ENCODE measurements at places on chromosomes 3 and 15.

DNA sequence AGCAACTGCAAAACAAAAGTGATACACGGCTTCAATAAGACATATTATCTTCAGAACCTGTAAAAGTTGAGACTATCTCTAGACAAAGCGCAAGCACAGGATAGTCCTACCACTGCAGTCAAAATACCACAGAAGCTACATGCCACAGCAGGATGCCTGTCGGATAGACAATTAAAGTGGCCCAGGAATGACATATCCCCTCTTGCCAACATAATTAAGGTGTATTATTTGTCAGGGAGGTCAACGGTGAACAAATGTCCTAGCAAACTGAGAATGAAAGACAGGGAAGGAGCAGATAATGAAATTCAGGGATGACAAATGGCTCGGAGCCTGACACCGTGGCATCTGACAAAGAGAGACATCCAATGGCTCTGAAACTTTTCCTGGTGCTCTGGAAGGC, 185.7 kb downstream of the MECOM start:
- DNase-seq: no peak

- no peak for DNase-seq
Observed at GRCh38 chr15:69049976-69050375, 35.5 kb downstream of the NOX5 start.

- no peak for DNase-seq
Observed at GRCh38 chr15:76391847-76392246, 55.3 kb downstream of the ISL2 start.

- DNase-seq: no peak
Observed at GRCh38 chr3:174957081-174957480, 97.9 kb downstream of the NAALADL2 start.

DNA sequence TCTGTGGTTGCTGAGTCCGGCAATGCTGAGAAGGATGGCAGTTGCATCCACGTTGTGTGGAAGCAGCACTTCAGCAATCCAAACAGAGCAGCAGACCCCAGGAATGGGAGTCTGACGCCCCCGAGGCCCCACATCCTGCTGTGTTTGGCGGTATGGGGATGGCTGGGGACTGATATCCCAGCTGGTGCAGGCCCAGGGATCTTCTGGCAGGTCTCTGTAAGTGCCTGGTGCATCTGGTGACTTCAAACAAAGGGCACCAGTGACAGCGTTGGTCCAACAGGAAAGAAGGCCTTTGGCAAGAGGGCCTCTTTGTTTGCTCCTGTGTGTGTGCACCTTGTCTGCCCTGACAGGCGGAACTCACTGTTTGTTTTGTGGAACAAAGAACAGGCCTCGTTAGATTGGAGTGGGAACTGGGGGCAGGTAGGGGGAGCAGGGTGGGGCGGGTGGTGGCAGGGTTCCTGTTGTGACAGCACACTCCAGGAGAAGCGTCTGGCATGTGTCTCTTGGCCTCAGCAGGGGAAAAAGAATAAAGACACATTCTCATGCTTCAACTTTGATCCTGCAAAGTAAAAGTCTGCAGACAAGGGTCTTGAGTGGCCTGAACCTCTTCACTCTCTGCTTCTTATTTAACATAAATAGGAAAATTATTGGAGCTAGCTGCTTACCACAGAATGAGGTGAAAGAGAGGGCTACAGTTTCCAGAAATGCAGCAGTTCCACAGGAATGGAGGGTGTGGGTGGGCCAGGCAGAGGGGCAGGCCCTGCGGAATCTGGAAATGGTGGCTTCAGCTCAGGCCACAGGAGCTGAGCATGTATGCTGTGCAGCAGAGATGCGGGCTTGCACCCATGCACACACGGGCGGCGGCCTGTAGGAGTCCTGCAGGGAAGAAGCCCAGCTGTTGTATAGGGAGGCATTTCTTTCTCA, 94.5 kb upstream of the MYZAP start:
- DNase-seq: no peak

DNA sequence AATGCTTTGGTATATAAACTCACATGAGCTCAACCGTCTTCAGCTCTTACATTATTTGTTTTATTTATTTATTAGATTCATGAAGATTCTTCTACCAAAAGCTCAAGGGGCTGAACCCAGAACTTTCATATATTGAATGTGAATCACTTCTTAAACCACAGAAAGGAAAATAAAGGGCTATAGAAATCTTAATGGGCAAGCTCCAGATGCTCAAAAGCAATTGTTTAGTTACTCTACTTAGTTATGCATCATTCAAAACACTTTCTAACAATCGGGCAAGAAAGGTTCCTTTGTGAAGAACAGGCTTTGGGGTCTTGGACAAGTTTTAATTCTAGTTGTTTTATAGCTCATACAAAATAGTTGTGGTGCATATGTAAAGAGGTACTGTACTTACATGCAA, 380.2 kb downstream of the TIGIT start:
- DNase-seq: no peak
